Muscle of leg (tissue), 16 donors: ENCODE measurements at places on chromosomes 4 and X. TPM values are rescaled to one million over a fixed set of nuclear protein-coding genes. Genes with fewer than 3 reads are reported as not detected.

The LARP1B gene
- 35.5 TPM for total RNA-seq

The PRR32 gene
- total RNA-seq, result 95.8 TPM

The AREG gene
- 0.09 TPM for total RNA-seq

The RHOXF2 gene
- not detected for total RNA-seq

The MAGEA3 gene
- total RNA-seq, result not detected

The MAGEB4 gene
- not detected for total RNA-seq

The CSAG1 gene
- total RNA-seq, result not detected

The MAGEB1 gene
- not detected for total RNA-seq

The SORBS2 gene
- total RNA-seq, result 17.7 TPM

The IQCM gene
- not detected for total RNA-seq

The ATXN3L gene
- not detected for total RNA-seq

The ABLIM2 gene
- 3.1 TPM for total RNA-seq

The SLBP gene
- 39.9 TPM for total RNA-seq

The XAGE2 gene
- total RNA-seq, result 0.27 TPM

The DNAJB14 gene
- total RNA-seq, result 18.9 TPM

The INTU gene
- 10.6 TPM for total RNA-seq

The ODAPH gene
- not detected for total RNA-seq

The SCLT1 gene
- total RNA-seq, result 16.3 TPM

The GLRA2 gene
- 0.09 TPM for total RNA-seq

The TMEM154 gene
- 0.66 TPM for total RNA-seq

The CAPN6 gene
- total RNA-seq, result 253 TPM

The TASL gene
- total RNA-seq, result 0.75 TPM

The MAGEC3 gene
- 0.04 TPM for total RNA-seq

The SYTL4 gene
- total RNA-seq, result 3.0 TPM

The DUSP21 gene
- total RNA-seq, result not detected

The ZNF827 gene
- total RNA-seq, result 13.6 TPM

The USP17L26 gene
- total RNA-seq, result not detected

The TCP11X2 gene
- not detected for total RNA-seq

The AR gene
- 8.1 TPM for total RNA-seq

The RBM47 gene
- total RNA-seq, result 2.6 TPM

The TRPC3 gene
- 0.93 TPM for total RNA-seq

The TMEM271 gene
- 0.04 TPM for total RNA-seq

The AVPR2 gene
- 0.84 TPM for total RNA-seq

The KLKB1 gene
- 0.09 TPM for total RNA-seq

The IL2RG gene
- 0.98 TPM for total RNA-seq

The TAF7L gene
- total RNA-seq, result 0.09 TPM

The HADH gene
- 27.3 TPM for total RNA-seq

The MID1 gene
- 19.3 TPM for total RNA-seq

The DUX4 gene
- not detected for total RNA-seq

The HTN3 gene
- not detected for total RNA-seq

The TKTL2 gene
- not detected for total RNA-seq

The MEPE gene
- not detected for total RNA-seq

The RIBC1 gene
- 0.31 TPM for total RNA-seq

The TLL1 gene
- 3.9 TPM for total RNA-seq

The GAGE1 gene
- not detected for total RNA-seq

The GJB1 gene
- 0.04 TPM for total RNA-seq

The RRAGB gene
- 21.3 TPM for total RNA-seq

The HTR2C gene
- not detected for total RNA-seq

The UCHL1 gene
- 28.6 TPM for total RNA-seq

The CTAG2 gene
- total RNA-seq, result not detected

The ERVMER34-1 gene
- 0.35 TPM for total RNA-seq

The CCDC149 gene
- total RNA-seq, result 8.0 TPM

The UPF3B gene
- total RNA-seq, result 3.8 TPM

The ATOH1 gene
- total RNA-seq, result not detected

The NDNF gene
- total RNA-seq, result 12.0 TPM

The INTS6L gene
- total RNA-seq, result 11.3 TPM

The SSX5 gene
- total RNA-seq, result not detected
